ENCODE measurements at places on chromosomes 5 and 9. TPM values are rescaled to one million over a fixed set of nuclear protein-coding genes. Genes with fewer than 3 reads are reported as not detected.
A peak's percentile ranks its signal among the peaks of the same experiment; 100 is the strongest.

GRCh38 chr5:73939557-73939956 is 313.6 kb downstream of the ARHGEF28 start:
- no peak for DNase-seq

GRCh38 chr5:53257806-53258373 is 148.3 kb upstream of the MOCS2 start:
- no peak for DNase-seq

DNA sequence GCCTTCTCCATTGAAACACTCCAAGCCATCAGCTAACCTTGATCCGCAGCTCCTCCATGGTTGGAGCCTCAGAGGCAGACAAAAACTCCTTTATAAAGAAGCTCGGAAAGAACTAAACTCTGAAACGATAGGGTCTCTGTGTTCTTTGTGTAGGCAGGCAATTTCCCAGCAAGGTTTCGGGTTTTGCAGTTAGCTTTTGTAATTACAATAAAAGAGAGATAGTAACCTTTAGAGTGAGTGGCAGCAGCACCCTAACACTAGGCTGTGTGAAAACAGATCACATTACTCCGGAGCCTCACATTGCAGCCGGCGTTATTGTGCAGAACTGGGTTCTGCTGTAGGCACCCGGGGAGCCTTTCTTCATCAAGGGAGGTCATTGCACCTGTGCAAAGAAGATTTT is 115.8 kb upstream of the MAP3K1 start:
- DNase-seq: no peak

- DNase-seq: peak; percentile 10
These were observed 13.5 kb downstream of the CNTFR start for GRCh38 chr9:34575862-34576596.

GRCh38 chr5:55936100-55936693 is 58.6 kb downstream of the IL6ST start:
- peak; percentile 78 for DNase-seq

DNA sequence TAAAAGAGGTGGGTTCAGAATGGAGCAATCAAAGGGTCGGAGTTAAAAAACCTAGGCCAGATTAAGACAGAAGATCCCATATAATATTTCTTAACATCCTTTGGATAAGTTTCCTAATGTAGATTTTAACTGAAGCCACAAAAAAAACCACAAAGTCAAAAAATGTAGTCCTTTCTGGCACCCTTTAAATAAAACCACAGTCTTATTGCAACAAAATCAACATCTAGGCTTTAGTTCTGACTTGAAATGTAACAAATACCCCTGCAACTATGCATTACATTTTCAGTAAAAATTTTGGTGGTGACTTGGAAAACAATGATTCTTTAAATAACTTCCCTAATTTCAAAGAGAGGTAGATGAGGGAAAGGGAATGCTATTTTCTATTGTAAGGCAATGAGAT is 109.2 kb downstream of the PSAT1 start:
- DNase-seq: no peak

- DNase-seq: no peak
These were observed 387.1 kb downstream of the TMEM232 start for GRCh38 chr5:110339399-110339798.

DNA sequence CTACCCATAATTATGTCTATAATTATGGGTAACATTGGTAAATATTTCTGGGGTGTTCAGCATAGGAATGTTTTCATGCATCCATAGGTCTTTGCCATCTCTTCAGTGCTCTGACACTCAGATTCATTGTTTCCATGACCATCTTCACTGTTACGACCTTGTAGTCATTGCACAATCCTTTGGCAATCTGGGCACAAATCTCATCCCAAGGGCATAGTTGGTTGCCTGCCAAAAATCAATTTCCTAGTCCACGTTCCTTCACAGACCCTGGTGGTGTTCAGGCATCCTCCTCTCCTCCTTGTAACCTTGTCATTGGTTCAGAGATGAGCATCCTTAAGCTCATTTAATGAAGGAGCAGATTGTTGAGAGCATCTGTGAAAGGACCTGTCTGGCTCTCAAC is 1400.7 kb downstream of the CDH12 start:
- DNase-seq: peak; percentile 0

DNA sequence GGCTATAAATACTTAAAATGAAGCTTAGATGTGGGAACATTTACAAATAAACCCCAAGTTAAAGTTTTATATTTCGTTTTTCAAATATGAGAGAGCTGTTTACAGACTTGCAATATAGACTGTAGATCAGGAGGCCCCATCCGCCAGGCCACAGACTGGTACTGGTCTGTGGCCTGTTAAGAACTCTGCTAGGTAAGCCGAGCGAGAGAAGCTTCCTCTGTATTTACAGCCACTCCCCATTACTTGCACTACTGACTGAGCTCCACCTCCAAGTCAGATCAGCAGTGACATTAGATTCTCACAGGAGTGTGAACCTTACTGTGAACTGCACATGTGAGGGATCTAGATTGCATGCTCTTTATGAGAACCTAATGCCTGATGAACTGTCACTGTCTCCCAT is 561.4 kb upstream of the FAM174A start:
- DNase-seq: no peak

DNA sequence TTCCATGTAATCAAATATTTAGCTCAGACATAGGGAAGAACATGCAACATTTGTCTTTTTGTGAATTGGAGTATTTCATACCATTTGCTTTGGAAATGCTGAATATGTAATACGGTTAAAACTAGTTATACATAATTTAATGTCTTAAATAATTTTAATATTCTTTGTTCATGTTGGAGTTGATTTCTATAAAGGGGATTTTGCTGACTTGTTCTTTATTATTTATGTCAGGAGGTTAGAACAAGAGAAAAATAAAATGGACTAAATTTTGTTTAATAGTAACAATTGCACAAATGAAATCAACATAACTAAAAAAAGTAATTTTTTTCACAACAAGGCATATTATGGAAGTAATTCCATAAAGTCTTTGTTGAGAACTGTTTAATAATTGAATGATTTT is 170.0 kb upstream of the CDH18 start:
- DNase-seq: no peak

GAS1 gene
- 97.8 TPM for total RNA-seq

ARHGEF37 gene
- total RNA-seq: 11.0 TPM

FOXD4L5 gene
- total RNA-seq: 0.10 TPM

REEP2 gene
- total RNA-seq: 1.7 TPM

TYRP1 gene
- 73.9 TPM for total RNA-seq

FAT2 gene
- 26.5 TPM for total RNA-seq

PCDHB5 gene
- total RNA-seq: 2.7 TPM

FSTL4 gene
- 0.69 TPM for total RNA-seq

All from skin of body (tissue), 3 donors.